ENCODE measurements at places on chromosomes 7 and 10.

- no peak for DNase-seq
These were observed 30.1 kb downstream of the SEMA3D start for GRCh38 chr7:85156661-85157208.

GRCh38 chr7:35697414-35698175 lies 2.7 kb upstream of the HERPUD2 start:
- DNase-seq, result no peak

DNA sequence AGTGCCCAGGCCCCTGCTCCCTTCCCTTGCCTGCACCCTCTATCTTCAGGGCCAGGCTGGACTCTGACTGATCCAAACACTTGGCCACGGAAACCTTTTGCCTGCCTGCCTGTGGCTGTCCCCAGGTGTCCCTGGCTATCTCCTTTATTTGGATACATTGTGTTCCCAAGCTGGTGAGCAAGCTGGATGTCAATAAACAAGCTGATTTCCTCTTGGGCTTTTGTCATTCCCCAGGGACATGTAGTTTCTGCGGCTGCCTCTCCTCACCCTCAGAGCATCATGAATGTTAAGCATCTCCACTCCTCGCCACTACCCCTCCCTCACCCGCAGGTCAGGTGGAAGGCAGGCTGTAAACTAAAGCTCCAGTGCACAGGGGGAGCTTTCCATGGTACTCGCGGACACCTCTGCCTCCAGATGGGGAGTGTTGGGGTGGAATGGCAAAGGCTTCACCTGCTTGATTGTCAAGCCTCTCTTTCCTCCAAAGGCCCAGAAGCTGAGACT lies 6.9 kb downstream of the GHRHR start:
- DNase-seq, result no peak

GRCh38 chr10:1324903-1325302 lies 268.7 kb downstream of the WDR37 start:
- DNase-seq, result no peak

- peak; percentile 74 for DNase-seq
These were observed 871.7 kb downstream of the LRMDA start for GRCh38 chr10:76302961-76303630.

- no peak for DNase-seq
These were observed 11.4 kb upstream of the FAS start for GRCh38 chr10:88979153-88979562.

DNA sequence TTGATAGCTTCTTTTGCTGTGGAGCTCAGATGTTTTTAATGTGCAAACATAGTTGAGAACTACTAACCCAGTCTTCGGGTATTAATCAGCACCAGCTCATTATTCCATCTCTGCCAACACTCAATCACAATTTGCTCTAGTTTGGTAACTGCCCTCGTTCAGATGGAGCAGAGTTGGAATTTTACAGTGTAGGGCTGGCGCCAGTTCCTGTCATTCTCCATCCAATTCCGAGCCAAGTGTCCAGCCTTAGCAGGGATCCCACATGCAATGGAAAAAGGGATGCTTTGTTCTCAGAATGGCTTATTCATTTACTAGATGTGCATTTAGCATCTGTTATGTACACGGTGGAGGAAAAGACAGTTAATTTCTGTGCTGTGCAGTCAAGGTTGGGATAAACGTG lies 504.5 kb upstream of the GALNT17 start:
- no peak for DNase-seq

- DNase-seq, result no peak
These were observed 26.2 kb downstream of the IKZF1 start for GRCh38 chr7:50330696-50331095.

GRCh38 chr10:17257466-17258321 lies 29.7 kb downstream of the VIM start:
- peak; percentile 51 for DNase-seq

- no peak for DNase-seq
These were observed 292.4 kb upstream of the MYO3A start for GRCh38 chr10:25641595-25641994.

DNA sequence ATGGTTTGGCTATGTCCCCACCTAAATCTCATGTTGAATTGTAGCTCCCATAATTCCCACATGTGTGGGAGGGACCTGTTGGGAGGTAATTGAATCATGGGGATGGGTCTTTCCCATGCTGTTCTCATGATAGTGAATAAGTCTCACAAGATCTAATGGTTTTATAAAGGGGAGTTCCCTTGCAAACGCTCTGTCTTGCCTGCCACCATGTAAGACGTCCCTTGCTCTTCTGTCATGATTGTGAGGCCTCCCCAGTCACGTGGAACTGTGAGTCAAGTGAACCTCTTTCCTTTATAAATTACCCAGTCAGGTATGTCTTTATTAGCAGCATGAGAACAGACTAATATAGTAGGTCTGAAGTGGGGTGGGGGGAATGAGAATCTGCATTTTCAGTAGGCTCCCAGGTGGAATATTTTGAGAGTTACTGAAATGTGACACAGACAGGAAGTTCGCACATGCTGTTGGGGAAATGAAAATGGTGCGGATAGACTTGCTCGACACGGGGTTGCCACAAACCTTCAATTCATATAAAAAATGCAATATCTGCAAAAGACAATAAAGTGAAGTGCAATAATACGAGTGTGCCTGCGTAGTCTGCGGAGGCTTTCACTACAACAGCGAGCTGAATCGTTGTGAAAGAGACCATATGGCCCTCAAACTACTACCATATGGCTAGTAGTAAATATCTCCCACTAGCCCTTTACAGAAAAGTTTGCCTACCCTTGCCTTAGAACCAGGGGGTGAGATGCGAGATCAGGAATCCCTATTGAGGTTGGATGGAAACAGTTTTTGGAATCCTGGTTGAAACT lies 166.1 kb downstream of the GRK5 start:
- DNase-seq, result no peak

- peak; percentile 77 for DNase-seq
These were observed 570 bp upstream of the PRTFDC1 start for GRCh38 chr10:24952707-24953645.

DNA sequence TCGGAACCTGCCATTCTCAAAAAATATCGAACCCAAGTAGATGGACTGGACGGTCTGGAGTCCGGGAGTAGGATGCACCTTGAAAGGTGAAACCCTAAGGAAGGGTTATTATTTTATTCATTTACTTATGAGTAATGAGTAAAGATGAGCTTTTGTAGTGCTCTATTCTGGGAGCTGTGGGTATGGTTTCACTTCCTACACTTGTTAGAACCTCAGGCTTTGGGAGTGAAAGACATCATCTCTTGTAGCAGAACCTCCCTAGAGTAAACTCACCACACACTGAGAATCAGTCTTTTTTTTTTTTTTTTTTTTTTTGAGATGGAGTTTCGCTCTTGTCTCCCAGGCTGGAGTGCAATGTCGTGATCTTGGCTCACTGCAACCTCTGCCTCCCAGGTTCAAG lies 389.4 kb upstream of the AUTS2 start:
- no peak for DNase-seq

GRCh38 chr10:28906011-28906411 lies 228.7 kb downstream of the BAMBI start:
- DNase-seq, result no peak

DNA sequence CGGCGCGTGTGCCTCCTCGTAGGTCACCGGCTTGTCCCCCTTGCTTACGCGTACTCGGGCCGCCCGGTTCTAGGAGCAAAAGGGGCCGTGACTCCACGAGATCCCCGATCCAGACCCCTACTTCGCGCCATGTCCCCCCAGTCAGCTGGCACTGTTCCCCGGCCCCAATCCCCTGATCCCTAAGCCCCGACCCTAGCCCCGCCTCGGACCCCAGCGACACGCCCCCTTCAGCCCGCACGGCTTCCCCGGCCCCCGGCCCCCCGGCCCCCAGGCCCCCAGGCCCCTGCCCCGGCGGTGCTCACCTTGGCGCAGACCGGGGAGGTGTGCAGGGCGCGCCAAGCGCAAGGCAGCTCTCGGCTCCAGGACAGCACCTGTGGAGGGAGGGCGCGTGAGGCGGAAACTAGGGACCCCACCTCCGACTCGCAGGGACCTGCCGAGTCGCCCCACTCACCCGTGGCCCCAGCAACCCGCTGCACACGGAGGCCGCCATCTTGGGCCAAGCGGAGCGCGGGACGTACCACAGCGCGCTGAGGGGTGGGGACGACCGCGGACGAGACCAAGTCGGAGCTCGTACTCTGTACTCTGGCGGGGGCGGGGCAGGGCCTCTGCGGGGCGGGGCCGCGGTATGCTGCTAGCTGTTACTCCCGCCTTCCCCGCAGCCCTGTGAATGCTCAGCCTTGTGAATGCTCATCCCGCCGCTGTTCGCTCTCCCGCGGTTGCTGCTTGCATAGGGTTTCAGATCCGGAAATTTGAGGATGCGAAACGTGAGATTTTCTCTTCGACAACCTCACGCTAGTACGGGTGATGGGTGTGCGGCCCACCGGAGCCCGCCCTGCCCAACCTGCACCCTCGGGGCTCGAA lies at the start of gene MRPS24:
TSS of gene MRPS24 (minus strand) at position 512 of the 861 bp plus-strand sequence. CDS start at position 490, 22 bp downstream.
- DNase-seq, result peak; percentile 87

DNA sequence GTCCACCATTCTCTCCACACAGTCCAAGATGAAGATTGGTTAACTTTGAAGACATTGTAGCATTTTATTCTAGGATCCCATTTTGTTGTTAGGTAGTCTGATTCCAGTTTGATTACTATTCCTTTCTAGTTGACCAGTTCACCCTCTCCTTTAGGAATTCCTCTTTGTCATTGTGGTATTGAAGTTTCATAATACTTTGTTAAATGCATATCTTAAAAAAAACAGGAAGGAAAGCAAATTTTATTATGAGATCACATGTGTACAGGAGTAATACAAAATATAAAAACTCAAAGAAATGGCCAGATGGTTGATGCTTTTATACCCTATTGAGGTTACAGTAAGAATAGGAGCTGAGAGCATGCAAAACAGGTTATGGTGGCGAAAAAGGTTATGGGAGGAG lies 15.5 kb upstream of the SEMA3C start:
- DNase-seq, result no peak

DNA sequence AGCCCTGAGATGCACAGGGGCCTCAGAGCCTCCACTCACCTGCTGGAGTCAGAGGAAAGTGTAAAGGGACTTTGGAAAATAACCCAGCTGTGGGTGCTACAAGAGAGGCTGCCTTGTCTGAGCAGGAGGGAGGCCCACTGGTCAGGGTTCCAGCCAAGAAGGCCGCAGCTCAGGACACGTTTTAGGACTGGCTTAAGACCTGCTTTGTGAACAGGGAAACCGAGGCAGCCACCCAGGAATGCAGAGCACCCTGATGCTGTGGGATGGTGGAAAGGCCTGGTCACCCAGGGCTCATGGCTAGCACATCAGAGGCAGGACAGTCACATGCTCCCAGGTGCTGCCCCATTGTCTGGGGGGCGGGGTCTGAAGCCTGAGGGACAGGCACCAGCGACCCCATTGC lies 38.9 kb upstream of the CHST15 start:
- DNase-seq, result no peak

GRCh38 chr10:79322616-79323543 lies 24.4 kb upstream of the PPIF start:
- no peak for DNase-seq

- no peak for DNase-seq
These were observed 81.4 kb upstream of the IL6 start for GRCh38 chr7:22645418-22646181.

DNA sequence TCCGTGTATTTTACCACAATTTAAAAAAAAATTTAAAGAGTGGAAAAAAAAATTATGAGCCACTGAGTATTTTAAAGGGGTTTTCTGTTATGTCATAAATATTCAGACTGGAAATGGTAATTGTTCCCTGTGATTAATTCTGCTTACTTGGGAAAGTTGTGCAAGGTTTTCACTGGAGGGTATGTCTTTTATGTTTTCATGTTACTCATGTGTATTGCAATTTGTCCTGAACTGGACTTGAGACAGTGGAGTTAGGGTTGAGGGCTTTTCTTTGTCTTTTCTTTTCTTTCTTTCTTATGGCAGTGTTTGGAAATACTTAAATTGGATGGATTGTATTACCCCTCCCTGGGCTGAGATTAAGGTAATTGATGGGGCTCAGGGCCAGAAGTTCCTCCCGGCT lies 257.7 kb downstream of the BAMBI start:
- DNase-seq, result no peak

DNA sequence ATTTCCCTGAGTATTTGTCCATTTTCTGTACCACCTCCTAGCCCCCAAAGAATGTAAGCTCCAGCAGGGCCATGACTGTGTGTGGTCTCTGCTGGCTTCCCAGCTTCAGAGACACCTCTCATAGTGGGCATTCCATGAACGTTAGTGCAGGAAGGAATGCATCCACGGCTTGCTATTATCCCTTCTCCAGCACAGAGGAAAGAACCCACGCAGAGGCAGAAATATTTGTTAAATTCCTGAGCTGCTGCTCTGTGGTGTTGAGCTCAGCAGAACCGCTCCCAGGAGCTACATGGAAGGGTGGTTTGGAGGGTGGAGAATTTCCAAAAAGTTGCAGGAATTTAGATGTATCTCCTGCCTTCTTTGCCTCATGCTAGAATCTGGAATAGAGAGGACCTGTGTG lies 275.2 kb downstream of the POU6F2 start:
- DNase-seq, result no peak

DNA sequence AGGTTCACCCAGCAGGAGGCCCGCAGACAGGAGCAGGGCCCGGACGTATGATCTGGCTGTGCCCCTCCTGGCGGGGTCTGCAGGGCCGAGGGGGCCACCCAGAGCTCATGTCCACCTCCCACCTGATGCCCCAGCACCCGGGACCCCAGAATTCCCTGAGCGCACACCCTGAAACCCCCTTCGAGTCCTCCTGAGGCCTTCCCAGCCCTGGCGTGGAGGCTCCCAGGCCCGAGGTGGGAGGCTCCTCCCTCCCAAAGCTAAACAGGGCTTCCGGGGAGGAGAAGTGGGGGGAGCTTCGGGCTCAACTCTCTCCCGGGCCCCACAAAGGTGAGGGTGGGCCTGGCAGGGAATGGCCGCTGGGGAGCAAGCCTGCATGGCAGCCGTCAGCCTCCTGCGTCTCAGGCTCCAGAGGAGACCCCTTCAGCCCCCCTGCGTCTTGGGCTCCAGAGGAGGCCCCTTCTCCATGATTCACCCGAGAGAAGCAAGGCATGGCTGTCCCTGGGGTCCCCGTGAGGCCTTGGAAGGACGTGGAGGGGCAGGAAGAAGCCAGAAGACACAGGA lies 30.2 kb downstream of the MICALL2 start:
- peak; percentile 33 for DNase-seq

DNA sequence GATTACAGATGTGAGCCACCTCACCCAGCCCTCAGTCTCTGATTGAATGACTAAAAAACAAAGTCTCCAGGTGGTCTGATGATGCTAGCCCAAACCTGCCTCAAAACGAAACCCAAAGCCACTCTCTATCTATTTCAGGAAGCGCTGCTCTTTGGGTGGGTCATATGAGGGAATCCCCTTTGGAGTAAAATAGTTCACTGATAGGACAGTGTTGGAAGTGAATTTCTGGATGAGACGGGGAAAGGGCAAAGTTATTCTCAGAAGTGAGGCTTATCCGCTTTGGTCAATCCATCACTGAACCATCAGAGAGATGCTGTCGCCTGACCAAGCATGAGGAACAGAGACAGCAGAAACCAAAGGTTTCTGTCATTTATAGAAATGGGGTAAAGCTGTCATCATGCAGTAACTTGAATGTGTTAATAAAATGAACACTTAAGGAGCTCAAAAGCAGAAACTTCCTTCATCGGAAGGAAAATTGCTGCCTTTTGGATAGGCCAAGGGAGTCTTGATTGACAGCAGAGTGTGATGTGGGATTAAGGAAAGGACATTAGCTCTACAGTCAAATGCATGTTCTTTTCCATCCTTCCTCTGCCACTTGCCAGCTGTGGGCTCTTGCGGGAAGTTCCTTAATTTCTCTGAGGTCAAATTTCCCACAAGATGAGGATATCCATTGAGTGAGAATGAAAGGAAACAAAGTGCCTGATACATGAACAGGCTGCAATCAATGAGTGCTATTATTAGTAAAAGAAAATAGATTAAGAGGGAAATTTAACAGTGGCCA lies 64.9 kb upstream of the C1QL3 start:
- DNase-seq, result no peak

GRCh38 chr10:91536733-91537132 lies 96.1 kb downstream of the PPP1R3C start:
- no peak for DNase-seq

GRCh38 chr7:30240106-30240800 lies 44.1 kb upstream of the ZNRF2 start:
- DNase-seq, result no peak
